NCI-H187 (cell line): ENCODE measurements at places on chromosomes 3 and 15.

- no peak for DNase-seq
Observed at GRCh38 chr3:153484842-153485241, 322.8 kb downstream of the RAP2B start.

DNA sequence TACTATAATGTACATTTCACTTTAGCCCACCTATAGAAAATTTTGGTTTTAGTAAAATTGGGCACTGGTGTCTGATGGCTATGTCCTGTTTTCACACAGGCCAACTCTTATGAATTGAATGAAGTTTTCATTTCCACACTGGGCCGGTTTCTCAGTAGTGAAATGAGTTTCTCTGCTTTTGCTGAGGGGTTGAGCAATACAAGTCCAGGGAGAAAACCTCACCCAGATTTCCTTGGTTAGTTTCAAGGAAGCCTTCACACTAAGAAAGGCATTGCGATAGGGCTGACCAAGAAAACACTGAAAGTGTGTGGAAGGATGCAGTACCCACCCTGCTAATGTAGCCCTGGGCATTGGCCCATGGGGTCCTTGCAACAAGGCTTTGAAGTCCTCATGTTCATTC, 331.5 kb upstream of the CFAP20DC start:
- DNase-seq = no peak

GRCh38 chr3:32037932-32038267, 56.4 kb downstream of the ZNF860 start:
- no peak for DNase-seq

GRCh38 chr15:84668221-84668982, 10.4 kb upstream of the NMB start:
- DNase-seq = no peak

GRCh38 chr15:52445553-52445952, 83.1 kb downstream of the MYO5A start:
- DNase-seq = no peak

- no peak for DNase-seq
Observed at GRCh38 chr15:79170256-79170664, 79.7 kb upstream of the RASGRF1 start.

- peak; percentile 69 for DNase-seq
Observed at GRCh38 chr15:98518823-98519561, 129.3 kb upstream of the IGF1R start.
